ENCODE measurements at places on chromosomes 11 and 22. TPM values are rescaled to one million over a fixed set of nuclear protein-coding genes. Genes with fewer than 3 reads are reported as not detected.

DNA sequence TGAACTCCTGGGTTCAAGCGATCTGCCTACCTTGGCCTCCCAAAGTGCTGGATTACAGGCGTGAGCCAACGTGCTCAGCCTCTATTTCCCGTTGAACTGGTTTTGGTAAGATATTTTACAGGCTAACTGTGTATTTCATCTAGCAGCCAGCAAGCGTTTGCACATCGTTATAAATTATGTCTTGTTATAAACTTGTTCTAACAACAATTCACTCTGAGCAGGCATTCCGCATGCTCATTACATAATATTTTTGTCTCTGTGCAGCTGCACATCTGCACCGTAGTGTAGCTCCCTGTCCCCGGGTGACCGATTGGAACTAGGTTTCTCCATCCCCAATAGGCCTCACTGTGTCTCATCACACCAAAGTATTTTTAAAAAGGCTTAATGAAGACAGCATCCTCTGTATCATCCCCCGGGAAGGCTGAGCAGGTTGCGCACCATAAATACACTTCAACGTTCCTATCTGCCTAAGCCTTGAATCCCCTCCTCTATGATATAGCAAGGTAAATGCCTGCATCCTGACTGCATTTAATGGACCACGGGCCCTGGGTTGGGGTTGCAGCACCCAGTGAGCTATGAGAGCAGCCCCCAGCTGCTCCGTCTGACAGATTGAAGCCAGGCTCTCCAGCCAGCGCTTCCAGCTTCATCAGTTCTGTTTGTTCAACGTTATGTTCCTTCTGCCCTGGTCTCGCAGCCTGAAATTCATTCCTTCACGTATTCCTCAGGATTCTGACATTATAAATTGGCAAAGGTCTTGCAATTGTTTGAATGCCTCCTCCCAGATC, 47.7 kb downstream of the TST start:
- DNase-seq = no peak
- H3K4me1 ChIP-seq = peaks cover 1% of the 10 kb centered on the region
- no peaks in the 10 kb centered on the region for H3K36me3 ChIP-seq
- H3K4me3 ChIP-seq = no peak overlapping the region
- peaks cover 2% of the 10 kb centered on the region for H3K27me3 ChIP-seq

DRD4 gene
- total RNA-seq = 0.76 TPM

PDE3B gene
- total RNA-seq = 74.8 TPM

OR52H1 gene
- total RNA-seq = not detected

TMA7B gene
- 8.7 TPM for total RNA-seq

- H3K4me3 ChIP-seq = no peak overlapping the region
- no peaks in the 10 kb centered on the region for H3K27me3 ChIP-seq
- no peaks in the 10 kb centered on the region for H3K36me3 ChIP-seq
- H3K27ac ChIP-seq = no peak overlapping the region
- no peak for DNase-seq
Observed at GRCh38 chr11:78985663-78986062, 411.0 kb upstream of the NARS2 start.

GRCh38 chr11:36392196-36392595, 96.1 kb downstream of the PRR5L start:
- no peak overlapping the region for H3K4me3 ChIP-seq
- H3K36me3 ChIP-seq = no peaks in the 10 kb centered on the region
- no peak for DNase-seq
- no peak overlapping the region for H3K27ac ChIP-seq
- peaks cover 30% of the 10 kb centered on the region for H3K4me1 ChIP-seq

PTGDR2 gene
- 3.4 TPM for total RNA-seq

ADM gene
- 3.9 TPM for total RNA-seq

- peaks cover 3% of the 10 kb centered on the region for H3K27me3 ChIP-seq
- H3K4me1 ChIP-seq = no peaks in the 10 kb centered on the region
- no peak overlapping the region for H3K27ac ChIP-seq
- no peak overlapping the region for H3K4me3 ChIP-seq
- H3K36me3 ChIP-seq = no peaks in the 10 kb centered on the region
- DNase-seq = no peak
Observed at GRCh38 chr11:113681711-113682413, 24.2 kb downstream of the TMPRSS5 start.

DNA sequence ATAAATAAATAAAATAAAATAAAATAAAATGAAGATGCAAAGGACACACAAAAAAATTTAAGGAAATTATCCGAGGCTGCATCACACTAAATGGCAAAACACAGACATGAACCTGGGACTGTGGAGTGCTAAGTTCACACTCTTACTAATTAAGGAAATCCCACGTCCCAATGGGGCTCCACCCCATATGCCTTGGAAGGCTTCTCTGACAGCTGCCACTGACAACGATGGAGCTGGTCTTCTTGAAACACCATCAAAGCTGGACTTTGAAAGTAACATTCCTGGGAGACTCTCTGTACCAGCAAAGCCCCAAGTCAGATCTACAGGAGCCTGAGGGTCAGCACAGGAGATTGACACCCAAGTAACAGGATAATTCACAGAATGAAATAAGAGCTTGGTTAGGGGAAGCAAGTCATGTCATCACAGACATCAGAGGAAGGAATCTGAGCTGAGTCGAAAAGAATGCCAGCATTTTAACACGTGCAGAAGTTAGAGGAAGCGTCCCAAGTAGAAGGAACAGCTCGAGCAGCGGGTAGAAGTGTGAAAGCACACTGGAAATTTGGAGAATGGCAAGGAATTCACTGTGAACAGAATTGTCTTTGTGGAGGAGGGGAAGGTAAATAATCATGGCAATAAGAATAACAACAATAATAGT, 13.8 kb downstream of the TPST2 start:
- H3K4me3 ChIP-seq = no peak overlapping the region
- no peak for DNase-seq
- H3K27me3 ChIP-seq = no peaks in the 10 kb centered on the region

DNA sequence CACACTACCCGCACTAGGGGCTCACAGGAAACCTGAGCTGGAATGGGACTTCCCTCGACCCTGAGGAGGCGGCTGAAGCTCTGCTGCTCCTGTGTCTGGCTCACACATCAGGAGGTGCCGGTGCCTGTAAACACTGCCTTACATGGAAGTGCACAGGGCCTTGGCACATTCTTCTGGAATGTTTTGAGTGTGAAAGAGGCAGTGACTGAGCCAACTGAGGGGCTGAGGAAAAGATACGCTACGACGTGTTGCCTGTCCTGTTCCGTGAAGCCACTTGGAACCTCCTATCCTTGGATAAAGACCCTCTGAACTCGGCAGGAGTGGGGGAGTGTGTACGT, 10.5 kb downstream of the TXN2 start:
- H3K27ac ChIP-seq = no peak overlapping the region
- H3K36me3 ChIP-seq = peaks cover 45% of the 10 kb centered on the region
- no peak overlapping the region for H3K4me3 ChIP-seq
- DNase-seq = no peak

PRG3 gene
- total RNA-seq = not detected

DNA sequence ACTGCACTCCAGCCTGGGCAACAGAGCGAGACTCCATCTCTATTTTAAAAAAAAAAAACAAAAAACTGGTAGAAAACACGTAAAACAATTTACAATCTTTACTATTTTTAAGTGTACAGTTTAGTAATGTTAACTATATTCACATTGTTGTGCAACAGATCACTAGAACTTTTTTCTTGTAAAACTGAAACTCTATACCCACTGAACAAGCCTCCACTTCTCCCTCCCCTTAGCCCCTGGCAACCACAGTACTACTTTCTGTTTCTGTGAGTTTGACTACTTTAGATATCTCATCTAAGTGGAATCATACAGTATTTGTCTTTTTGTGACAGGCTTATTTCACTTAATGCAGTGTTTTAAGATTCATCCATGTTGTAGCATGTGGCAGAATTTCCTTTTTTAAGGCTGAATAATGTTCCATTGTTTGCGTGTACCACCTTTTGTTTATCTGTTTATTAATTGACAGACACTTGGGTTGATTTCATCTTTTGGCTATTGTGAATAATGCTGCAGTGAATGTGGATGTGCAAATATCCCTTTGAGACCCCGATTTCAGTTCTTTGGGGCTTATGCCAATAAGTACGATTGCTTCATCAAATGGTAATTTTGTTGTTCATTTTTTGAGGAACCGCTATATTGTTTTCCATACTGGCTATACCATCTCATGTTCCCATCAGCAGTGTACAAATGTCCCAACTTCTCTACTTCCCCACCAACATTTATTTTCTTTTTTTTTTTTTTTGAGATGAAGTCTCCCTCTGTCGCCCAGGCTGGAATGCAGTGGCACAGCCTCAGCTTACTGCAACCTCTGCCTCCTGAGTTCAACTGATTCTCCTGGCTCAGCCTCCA, 11.0 kb downstream of the DDB2 start:
- peaks cover 28% of the 10 kb centered on the region for H3K4me1 ChIP-seq
- peak overlapping the region; percentile 86 for H3K27ac ChIP-seq
- DNase-seq = peak; percentile 55
- no peaks in the 10 kb centered on the region for H3K27me3 ChIP-seq

SCGB1A1 gene
- not detected for total RNA-seq

DNA sequence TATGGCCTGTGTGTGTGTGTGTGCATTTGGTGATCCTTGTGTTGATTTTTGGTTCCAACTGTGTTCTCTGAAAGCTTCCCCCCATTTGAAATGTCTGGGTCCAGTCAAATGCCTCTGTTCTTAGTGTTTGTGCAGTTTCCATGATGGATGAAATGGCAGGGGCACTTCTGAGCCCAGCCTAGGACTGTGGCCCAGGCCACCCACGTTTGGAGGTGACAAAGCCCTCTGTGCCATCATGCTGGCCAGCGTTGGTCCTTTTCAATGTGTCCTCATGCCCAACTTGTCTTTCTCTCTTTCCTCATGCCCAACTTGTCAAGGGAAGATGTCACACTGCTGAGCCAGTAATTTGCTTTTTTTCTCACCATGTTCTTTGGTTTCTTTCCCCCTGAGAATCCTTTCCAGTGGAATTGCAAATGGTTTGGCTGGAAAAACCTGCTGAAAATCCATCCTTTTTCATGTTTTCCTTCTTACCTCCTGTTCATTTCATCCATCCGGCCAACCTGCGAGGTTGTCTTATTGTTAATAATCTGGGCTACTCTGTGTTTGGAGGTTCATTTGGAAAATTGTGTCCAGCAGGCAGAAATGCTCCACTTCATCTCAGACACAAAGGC, 113.7 kb upstream of the NAV2 start:
- H3K27me3 ChIP-seq = peaks cover 2% of the 10 kb centered on the region
- no peaks in the 10 kb centered on the region for H3K4me1 ChIP-seq
- H3K36me3 ChIP-seq = no peaks in the 10 kb centered on the region

CCDC188 gene
- total RNA-seq = not detected

DNA sequence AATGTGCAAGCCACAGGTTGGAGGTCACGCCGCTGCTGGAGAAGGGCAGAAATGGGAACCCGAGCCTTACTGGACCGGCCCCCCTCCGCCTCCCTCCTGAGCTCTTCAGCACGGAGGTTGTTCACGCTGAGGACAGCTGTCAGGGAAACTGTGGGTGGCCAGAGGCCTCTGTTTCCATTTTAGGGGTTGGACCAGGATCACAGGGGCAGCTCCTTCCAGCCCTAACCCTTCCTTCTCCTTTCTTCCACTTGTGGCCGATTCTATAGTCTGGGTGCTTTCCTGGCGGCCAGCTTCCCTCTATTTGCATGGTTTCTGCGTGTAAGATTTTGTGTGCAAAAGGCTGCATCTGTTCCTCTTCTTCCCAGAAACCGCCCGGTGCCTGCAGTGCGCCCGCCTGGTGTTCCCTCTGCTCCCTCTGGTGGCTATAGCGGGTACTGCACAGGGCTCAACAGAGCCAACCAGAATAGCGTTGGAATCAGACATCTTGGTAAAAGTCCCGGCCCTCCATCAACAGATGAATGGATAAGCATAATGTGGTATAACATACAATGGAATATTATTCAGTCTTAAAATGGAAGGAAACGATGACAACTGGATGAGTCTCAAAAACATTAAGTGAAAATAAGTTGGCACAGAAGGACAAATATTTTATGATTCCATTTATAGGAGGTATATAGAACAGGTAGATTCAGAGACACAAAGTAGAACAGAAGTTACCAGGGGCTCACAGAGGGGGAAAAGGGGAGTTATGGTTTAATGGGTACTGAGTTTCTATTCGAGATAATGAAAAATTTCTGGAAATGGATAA, 8.4 kb upstream of the SLC22A8 start:
- no peaks in the 10 kb centered on the region for H3K36me3 ChIP-seq
- DNase-seq = peak; percentile 86
- no peak overlapping the region for H3K4me3 ChIP-seq
- no peak overlapping the region for H3K27ac ChIP-seq
- peaks cover 3% of the 10 kb centered on the region for H3K4me1 ChIP-seq

GRCh38 chr11:134571301-134571700, 159.3 kb upstream of the B3GAT1 start:
- H3K4me3 ChIP-seq = no peak overlapping the region
- H3K36me3 ChIP-seq = no peaks in the 10 kb centered on the region
- peak; percentile 15 for DNase-seq

OR5A1 gene
- not detected for total RNA-seq

CSNK2A3 gene
- 3.6 TPM for total RNA-seq

GRCh38 chr11:134466156-134466555, 54.1 kb upstream of the B3GAT1 start:
- DNase-seq = no peak
- H3K4me1 ChIP-seq = no peaks in the 10 kb centered on the region
- H3K36me3 ChIP-seq = no peaks in the 10 kb centered on the region
- peaks cover 19% of the 10 kb centered on the region for H3K27me3 ChIP-seq

DNA sequence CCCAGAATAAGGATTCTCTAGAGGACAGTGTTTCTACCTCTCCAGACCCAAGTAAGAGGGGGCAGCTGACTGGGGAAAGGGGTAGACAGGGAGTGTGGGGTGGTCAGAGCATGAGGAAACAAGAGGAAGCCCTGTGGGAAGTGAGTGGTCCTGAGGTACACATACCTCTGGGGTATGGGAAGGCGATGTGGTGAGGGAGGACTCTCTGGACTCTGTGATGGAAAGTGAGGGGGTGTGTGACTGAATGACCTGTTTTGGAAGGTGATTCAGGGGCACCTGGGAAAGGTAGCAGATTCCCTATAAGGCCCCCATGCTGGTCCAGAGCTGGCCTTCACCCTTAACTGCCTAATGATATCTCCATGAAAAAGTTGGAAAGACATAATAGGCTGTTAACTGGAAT, 80.1 kb downstream of the DEPDC5 start:
- H3K27ac ChIP-seq = no peak overlapping the region
- H3K4me3 ChIP-seq = no peak overlapping the region
- no peaks in the 10 kb centered on the region for H3K27me3 ChIP-seq
- H3K4me1 ChIP-seq = peaks cover 16% of the 10 kb centered on the region

PLEKHB1 gene
- total RNA-seq = 10.0 TPM

MIAT gene
- total RNA-seq = 26.3 TPM

DNA sequence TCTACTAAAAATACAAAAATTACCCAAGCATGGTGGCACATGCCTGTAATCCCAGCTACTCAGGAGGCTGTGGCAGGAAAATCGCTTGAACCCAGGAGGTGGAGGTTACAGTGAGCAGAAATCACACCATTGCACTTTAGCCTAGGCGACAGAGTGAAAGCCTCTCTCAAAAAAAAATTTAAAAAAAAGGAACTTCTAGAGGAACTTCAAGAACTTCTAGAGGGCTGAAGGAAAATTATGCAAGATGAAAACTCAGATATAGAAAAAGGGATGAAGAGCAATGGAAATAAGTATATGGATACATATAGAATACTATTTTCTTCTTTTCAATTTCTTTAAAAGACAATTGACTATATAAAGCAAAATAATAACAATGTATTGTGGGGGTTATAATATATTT, 51.2 kb upstream of the PRR5 start:
- DNase-seq = no peak
- H3K27ac ChIP-seq = no peak overlapping the region
- H3K36me3 ChIP-seq = no peaks in the 10 kb centered on the region
- no peak overlapping the region for H3K4me3 ChIP-seq

Data from activated CD8-positive, alpha-beta T cell treated with anti-CD3 and anti-CD28 coated beads, Interleukin-2, amount 10 ng/mL, durations not matched to agents 7 days and 5 days (primary cell).